ENCODE measurements at places on chromosomes 16 and 17.

- DNase-seq: no peak
Observed at GRCh38 chr17:48634493-48635208, 8.5 kb upstream of the HOXB9 start.

DNA sequence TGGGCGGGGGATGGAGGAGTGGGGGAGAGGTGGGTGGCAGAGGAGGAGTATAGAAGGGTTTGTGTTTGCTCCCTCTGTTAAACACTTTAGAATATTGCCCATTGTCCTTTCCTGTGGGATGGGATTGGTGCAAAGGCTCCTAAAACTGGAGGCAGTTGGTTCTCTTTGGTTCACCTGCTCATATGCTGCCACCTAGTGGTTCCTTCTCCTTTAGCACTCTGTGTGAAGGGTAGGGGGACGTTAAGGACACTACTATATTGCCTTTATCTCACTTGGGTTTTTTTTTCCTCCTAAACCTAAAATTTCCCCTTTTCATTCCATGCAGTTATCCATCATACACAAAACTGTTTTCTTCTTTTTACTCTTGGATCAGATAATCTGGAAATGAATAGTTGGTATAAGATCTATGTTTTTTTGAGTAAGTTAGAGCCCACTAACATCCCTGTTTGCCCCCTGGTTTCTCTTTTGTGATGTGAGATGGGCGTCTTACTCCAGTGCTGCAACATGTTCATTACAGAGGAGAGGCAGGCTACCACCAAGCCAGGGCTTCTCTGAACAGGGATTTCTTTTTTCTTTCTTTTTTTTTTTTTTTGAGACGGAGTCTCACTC lies 23.8 kb downstream of the SNX11 start:
- DNase-seq: no peak

DNA sequence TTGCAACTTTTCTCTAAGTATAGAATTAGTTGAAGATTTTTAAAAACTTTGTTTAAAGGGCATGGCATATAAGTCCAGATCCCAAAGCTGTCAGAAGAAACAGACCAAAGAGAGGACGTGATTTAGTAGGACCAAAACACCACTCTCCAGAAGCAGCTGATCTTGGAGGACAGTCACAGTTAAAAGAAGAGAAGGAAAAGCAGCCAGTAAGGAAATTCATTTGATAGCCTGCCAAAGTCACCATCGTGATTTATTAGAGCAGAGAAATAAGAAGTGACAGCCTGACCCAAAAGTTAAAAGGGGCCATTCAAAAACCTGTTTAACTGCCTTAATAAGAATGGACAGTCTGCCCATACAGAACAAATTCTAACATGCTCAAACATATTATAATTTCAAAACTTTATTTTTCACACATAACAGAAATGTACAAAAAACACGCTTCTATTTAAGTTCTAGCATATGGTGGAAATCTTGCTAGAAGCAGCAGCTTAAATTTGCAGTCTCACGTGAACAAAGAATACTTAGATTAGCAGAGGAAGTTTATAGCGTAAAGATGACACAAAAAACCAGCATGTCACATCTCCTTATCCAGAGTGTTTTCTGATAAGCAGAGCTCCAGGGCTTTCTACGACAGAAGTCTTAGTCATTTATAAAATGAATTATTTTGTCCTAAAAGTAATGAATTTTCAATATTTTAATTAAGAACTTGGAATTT lies 37.2 kb downstream of the TXNDC11 start:
- DNase-seq: no peak

DNA sequence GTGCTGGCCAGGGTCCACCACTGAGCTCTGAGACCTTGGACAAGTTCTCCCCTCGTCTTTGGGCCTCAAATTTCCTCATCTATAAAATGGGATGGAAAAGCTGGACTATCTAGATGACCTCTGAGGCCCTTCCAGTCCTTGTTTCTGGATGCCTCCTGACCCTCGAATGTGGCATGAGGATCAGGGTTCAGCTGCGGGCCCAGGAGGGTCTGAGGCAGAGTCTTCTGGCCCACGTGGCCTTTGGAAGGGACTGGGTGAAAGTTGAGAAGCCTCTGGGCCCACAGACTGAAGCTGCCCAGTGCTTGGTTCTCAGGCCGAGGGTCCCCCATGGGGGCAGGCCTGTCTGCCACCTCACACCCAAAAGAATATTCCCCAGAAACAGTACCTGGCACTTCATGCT lies 16.9 kb upstream of the MRPS23 start:
- no peak for DNase-seq

DNA sequence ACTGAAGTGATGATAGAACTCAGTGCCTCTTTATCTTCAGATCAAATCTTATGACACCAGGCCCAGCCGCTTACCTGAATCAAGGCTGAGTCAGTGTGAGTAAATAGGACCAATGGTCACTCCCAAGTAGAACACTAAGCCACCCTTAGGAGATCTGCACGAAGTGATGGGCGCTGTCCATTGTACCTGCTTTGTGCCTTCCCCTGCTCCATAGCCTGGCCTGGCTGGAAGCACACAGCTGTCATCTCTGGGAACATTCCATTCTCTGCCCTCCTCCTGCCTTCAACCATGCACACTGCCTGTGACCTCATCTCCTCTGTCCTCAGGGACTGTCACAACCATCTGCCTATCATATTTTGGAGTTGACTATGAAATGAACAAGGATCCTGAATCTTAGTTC lies 279.5 kb upstream of the ASIC2 start:
- no peak for DNase-seq
